Kidney glomerular epithelial cell (primary cell): ENCODE measurements at places on chromosomes 4 and X.
A peak's percentile ranks its signal among the peaks of the same experiment; 100 is the strongest.

- no peak for DNase-seq
These were observed 159.5 kb downstream of the SHOX start for GRCh38 chrX:790041-790506.

- DNase-seq = no peak
These were observed 14.8 kb upstream of the ART3 start for GRCh38 chr4:76059750-76060149.

DNA sequence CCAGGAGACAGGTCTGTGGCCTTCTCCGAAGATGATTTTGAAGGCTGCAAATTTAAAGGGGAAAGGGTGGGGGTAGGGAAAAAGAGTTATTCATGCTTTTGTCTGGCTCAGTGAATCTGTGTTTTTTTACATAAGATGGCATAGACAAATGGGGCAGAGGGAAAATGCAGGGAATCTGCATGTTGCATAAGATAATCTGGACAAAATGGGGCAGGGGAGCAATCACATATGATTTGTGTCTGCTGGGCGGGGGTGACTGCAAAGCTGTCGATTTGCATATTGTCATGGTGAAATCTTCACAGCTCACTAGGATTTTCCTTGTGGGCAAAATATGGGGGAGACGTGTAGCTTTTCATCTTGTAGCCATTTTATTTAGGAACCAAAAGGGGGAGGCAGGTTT lies 29.4 kb upstream of the GYG2 start:
- DNase-seq = no peak

GRCh38 chrX:40063555-40063954 lies 34.2 kb downstream of the BCOR start:
- no peak for DNase-seq

- peak; percentile 53 for DNase-seq
These were observed 49.5 kb downstream of the RGS12 start for GRCh38 chr4:3342182-3342854.

- DNase-seq = no peak
These were observed 25.8 kb upstream of the ARHGEF38 start for GRCh38 chr4:105526656-105527055.

- no peak for DNase-seq
These were observed 948.8 kb upstream of the TENM3 start for GRCh38 chr4:181294421-181294820.

DNA sequence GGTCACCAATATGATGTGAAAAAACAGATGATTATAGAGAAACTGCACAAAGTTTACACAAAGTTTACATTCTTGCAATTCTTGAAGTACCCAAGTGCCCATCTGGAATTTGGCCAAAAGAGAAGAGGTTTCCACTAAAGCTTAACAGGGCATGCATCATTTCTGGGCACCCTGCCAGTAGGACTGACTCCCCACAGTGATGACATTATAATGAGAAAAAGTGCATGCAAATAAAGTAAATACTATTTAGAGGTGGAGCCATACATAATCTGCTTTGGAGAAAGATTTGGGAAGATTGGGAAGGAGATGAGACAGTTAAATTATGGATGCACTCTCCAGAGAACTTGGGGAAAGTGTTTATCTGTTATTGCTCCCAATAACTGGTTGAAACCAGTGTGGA lies 93.7 kb upstream of the TRPC3 start:
- DNase-seq = peak; percentile 97

GRCh38 chr4:189002475-189002874 lies 863.2 kb downstream of the TRIML1 start:
- no peak for DNase-seq

GRCh38 chr4:89492581-89493071 lies 185.0 kb upstream of the GPRIN3 start:
- DNase-seq = no peak
